AG04450 (cell line): ENCODE measurements at places on chromosomes 12 and 14.

GRCh38 chr12:33253178-33253577 lies 186.4 kb downstream of the SYT10 start:
- DNase-seq, result no peak

DNA sequence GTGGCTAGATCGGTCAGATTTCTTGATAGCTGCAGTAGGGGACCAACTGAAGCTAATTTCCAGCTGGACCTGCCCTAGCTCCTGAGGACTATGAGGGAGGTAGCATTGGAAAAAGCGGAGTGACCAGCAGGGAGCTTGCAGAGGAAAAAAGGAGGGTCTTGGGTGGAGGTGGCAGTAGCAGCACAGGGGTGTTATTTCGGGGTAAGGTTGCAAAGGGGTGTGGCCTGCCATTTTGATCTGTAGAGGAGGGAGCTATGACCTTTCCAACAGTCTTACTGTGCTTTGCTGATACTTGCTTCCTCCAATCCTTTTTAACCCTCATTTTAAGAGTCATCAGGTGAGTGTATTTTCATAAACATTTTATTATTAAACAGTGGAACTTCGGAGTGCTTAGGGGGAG lies 83.8 kb upstream of the NRXN3 start:
- no peak for DNase-seq

DNA sequence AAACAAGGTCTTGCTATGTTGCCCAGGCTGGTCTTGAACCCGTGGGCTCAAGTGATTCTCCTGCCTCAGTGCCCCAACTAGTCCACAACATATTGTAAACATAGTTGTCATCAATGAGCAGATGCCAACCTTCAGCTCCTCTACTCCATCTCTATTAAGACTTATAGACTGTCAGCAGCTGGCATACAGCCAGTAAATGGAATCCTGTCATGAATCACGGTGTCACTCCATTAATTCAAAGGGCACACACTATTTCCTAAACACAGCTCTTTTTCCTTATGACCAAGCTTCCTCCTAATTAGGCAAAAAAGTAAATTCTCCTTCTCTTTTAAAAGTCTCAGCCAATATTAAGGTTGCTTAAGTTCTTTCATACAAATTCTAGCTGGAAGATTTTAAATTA lies 111.2 kb downstream of the ITPR2 start:
- no peak for DNase-seq

DNA sequence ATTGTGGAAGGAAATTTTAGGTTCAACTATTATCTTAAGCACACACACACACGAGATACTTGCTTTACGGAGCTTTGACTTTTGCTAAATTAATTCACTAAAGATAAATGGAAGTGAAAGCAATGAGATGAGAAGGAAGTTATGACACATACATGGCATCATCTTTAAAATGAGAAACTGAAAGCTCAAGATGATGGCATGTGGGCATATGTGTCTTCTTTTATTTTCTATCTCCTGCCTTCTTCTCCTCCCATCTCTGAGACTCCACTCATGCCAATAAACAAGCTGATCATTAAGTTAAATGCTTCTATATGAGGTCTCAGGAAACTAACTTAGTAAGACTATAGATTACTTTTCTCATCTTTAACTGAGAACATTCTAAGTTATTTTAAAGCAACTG lies 216.7 kb downstream of the MED13L start:
- no peak for DNase-seq

DNA sequence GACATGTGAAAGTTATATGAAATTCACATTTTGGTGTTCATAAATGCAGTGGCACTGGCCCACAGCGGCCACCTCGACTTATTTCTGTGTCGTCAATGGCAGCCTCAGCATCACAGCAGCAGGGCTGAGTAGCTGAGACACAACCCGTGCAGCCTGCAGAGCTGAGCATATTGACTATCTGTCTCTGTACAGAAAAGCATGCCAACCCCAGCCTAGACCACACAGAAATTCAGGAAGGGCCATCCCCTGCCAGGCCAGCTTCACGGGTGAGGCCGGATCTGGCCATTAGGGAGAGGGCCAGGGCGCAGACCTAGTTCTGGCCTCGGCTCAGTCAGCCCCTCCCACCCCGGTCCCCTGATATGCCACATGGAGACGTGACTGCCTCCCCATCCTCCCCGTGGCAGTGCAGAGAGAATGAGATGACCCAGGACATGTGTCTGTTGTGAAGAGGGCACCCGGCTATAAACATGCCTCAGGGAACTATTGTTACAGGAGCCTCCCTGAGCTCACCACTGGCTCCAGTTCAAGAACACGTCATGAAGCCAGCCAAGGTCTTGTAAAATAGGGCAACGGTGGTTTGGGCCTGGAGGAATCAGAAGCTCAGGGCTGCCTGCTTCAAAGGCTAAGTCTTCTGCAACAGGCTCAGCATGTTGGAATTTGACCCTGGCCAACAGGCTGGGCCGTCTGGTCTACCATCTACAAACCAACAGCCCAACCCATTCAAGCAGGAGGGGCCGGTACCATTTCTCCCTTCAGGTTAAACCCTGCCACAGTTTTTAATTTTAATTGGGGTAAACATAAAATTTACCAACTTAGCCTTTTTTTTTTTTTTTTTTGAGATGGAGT lies 25.5 kb downstream of the SCARB1 start:
- peak; percentile 83 for DNase-seq

DNA sequence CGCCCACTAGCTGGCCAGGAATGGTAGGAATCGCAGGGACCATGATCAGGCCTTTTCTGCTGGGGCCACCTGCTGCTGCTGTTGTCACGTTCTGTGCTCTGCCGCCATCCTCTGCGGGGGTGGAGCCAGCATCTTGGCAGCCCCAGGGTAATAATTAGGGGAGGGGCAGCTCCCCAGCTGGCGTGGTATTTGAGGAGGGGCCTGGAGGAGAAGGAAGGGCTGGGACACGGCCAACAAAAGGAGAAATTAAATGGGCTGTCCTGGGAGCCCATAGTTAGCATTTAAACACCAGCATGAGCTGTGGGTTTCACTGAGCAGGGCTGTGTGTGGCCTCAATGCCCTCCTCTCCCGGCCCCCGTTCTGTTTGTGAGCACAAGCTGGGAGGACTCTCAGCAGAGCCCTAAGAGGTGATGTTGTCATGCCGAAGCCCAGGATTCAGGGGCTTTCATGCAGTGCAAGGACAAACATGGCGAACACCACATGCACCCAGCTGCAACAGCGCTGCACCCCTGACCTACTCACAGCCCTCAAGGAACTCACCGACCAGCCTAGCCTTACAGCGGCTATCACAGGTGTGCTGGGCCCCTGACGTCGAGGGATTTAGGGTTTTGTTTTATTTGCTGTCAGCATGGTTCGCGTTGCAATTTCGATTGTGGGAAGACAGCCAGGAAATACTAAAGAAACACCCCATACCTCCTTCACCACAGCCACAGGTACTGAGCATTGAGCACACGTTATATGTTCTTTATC lies 324.3 kb downstream of the CACNA1C start:
- DNase-seq, result no peak

DNA sequence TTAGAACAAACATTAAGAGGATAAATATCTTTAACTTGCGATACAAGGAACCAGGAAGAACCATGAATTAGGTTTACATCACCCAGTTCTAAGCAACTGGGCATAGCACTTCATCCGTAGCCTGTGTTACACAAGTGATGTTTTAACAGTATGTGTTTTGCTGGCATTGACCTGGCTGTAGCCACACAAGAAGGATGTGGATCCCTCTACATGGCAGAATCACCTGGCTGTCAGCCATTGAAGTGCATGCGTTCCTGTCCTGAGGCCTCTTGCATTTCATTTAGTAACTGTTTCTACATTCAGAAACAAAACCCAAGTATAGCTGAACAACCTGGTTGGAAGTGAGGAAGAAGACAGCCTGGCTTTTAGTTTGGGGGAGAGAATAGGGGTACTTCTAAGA lies 72.2 kb downstream of the TGFB3 start:
- DNase-seq, result no peak

- DNase-seq, result no peak
These were observed 47.1 kb downstream of the ATG2B start for GRCh38 chr14:96316087-96316486.

DNA sequence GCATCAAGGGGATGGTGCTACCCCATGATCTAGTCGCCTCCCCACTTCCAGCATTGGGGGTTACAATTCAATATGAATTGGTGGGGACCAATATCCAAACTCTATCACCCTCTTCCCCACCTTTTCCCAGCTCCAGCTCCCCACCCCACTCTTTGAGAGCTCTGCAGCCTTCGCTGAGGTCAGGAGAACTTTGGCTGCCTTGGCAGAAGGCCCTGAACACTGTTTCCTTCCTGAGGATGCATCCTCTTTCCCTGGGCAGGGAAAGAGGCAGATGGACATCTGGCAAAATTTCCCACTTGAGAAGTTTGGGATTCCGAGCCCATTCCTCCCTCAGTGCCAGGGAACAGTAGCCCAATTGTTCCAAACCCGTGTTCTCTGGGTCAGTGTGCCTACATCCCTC lies 169.1 kb downstream of the TSPAN9 start:
- DNase-seq, result no peak

- DNase-seq, result no peak
These were observed 40.6 kb downstream of the SPRING1 start for GRCh38 chr12:116697305-116697704.

- no peak for DNase-seq
These were observed 49.8 kb downstream of the ADCK1 start for GRCh38 chr14:77849711-77850110.

DNA sequence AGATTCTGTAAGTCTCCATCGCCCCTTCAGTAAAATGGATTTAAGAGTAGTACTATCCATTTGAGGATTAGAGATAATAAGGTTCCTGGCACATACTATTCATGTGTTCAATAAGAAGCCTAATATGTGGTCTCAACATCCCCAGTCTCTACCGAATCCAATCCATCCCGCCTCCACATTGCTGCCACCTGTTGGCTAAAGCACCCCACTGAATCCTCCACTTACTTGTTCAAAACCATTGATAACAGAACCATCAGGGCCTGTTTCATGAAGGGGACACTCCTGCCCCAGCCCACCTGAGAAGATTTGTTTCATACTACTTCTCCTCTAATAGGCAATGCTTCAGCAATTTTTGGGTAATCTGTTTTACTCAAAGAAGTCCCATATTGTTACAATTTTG lies 147.5 kb downstream of the SLC2A13 start:
- no peak for DNase-seq

GRCh38 chr12:122681814-122682213 lies 21.3 kb downstream of the HCAR2 start:
- no peak for DNase-seq
